ENCODE measurements at places on chromosomes 3 and 15.
A peak's percentile ranks its signal among the peaks of the same experiment; 100 is the strongest.

GRCh38 chr3:190432216-190432615 is 17.5 kb downstream of the TMEM207 start:
- no peak for DNase-seq

- no peak for DNase-seq
Observed at GRCh38 chr3:37249717-37250116, 75.3 kb upstream of the LRRFIP2 start.

DNA sequence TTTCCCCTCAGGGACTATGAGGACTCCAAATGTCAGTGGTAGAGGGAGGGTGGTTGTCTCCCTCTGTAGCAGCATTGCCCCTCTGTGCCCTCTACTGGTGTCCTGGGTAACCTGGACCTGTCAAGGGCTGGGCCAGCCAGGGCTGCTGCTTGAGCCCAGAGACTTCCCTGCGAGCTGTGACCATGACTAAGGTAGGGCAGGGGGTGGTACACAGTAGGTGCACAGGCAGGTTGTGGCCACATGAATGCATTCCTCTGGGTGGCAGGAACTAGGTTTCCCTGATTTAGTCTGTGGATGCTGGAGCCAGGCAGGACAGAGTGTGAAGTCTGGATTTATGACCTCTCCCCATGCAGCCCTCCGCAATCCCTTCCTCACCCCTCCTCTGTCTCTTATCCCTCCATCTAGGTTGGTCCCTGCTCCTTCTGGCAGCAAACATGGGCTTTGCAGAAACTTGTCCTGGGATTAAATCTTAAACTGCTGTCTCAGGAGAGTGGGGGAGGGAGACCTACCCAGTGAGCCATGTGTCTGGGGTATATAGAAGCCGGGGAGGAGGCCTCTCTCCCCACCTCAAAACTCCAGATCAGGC is 8.7 kb upstream of the SEMA3F start:
- no peak for DNase-seq

GRCh38 chr3:126917232-126917804 is 65.6 kb upstream of the PLXNA1 start:
- DNase-seq = no peak

DNA sequence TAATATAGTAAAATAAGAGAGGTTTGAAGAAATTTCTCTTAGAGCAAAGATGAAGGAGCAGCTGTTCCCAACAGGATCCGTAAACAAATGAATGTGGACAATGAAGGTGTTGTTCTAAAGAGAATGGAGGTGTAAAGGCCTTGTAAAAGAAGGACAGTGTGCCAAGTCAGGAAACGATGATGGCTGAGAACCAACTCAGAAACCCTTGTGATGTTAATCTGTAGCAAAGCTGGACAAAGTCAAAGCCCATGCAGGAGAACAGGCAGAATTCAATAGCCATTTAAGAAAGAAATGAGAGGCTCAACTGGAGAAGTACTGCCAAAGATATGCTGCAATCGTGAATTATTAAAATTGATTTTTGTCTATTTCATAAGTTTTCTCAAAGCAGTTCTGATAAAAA is 192.2 kb downstream of the MBNL1 start:
- no peak for DNase-seq

DNA sequence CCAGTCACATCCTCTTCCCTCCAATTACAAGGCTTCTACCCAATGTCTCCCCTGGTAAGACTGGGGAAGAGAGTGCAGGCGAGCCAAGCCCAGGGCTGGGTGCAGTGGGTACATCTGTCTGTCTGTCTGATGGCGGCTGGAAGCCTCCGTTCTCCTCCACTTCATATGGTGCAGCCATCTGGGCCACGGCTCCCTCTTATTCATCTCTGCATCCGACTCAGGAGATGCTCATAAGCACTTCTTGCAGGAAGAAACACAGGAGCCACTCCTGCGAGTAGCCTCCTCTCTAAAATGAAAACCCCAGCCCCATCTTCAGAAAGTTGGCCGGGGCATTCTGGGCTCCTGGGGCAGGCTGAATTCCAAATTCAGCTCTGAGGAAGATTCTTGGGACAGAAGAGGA is 67.5 kb upstream of the SLC6A6 start:
- no peak for DNase-seq

- no peak for DNase-seq
Observed at GRCh38 chr3:185328324-185329004, 34.5 kb upstream of the MAP3K13 start.

GRCh38 chr3:137246491-137246890 is 288.7 kb downstream of the IL20RB start:
- DNase-seq = no peak

GRCh38 chr15:33215941-33216872 is 21.7 kb upstream of the FMN1 start:
- peak; percentile 69 for DNase-seq

DNA sequence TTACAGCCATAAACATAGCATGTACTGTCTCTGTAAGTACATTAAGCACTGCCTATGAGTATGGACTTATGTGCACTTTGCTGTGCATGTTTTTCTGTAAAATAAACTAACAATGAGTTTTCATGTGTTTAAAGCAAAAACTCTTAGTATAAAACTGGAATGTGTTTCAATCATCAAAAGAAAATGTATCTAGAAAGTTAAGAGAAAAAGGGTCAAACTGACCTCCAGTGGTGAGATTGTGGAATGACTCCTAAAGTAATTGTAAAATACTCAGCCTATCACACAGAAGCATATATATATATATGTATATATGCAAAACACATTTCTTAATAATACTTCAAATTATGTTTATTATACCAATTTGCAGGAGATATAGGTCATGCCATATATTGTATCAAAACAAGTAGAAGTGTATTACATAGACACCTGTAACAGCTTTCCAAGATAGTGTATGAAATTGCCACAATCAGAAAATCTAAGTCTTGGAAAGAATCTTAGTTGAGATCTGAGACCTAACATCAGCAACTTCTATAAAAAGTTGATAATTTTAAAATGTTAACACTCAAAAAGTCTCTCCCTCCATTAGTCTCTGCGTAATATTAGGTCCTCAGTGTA is 199.6 kb downstream of the FMN1 start:
- DNase-seq = peak; percentile 43

DNA sequence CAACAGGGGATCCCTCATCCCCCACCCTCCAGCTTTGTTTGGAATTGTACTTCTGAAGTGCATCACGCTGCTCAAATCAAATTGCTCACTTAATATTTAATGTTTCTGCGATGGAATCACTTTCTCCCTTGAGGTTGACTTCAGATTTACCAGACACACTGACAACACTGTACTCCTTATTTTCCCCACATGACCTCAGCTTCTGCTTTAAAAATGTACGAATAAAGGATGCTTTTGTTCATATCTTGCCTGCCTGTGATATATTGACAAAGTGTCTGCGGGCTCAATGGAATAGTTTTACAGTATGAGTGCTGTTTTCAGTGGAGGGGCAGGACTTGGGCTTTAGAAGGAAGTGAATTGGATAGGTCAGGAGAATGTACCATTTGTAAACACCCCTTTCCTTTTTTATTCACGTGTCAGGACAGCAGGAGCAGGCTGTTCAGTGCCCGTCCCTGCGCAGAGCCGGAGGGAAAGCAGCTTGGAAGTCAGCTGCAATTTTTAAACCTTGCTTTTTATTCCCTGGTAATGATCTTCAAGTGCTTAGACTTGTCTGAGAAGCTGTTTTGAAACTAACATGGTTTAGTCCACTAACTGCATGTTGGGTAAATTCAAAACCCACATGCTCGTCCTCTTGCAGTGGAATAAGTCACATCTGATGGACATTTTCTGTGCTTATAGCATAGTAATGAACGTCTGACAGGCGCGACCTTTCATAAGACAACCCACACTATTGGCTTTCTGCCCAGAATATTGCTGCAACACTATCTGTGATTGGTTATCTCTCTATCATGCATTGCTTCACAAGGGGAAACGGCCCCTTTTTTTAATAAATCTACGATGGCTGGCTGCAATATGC is 29.9 kb downstream of the MBNL1 start:
- DNase-seq = peak; percentile 83

- no peak for DNase-seq
Observed at GRCh38 chr15:66294932-66295235, 1.5 kb downstream of the DIS3L start.
